ENCODE measurements at places on chromosomes 1 and 21.

DNA sequence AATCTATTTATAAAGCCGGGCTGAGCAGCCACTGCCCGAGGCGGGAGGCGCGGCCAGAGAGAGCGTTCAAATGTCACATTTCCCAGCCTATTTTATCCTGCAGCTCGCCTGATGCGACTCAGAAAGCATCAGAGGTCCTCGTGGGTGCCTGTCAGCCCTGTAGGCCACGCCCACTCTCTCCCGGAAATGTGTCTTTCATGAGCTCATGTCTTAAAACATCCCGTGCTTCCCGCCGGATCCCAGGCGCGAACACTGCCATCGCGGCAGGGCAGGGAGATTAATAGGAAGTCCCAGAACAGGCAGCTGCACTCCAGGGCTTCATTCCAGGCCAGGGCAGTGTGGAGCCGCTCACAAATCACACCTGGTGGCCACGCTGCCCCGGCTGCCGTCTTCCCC is 117.5 kb downstream of the PRDM16 start:
- no peak for DNase-seq

- DNase-seq = no peak
Measured at GRCh38 chr1:61921435-61921834, 179.2 kb downstream of the PATJ start.

- no peak for DNase-seq
Measured at GRCh38 chr21:15935530-15935929, 205.7 kb downstream of the USP25 start.

GRCh38 chr1:40956407-40956806 is 23.1 kb upstream of the CTPS1 start:
- DNase-seq = no peak

- DNase-seq = no peak
Measured at GRCh38 chr1:59967141-59967697, 40.6 kb upstream of the CYP2J2 start.

DNA sequence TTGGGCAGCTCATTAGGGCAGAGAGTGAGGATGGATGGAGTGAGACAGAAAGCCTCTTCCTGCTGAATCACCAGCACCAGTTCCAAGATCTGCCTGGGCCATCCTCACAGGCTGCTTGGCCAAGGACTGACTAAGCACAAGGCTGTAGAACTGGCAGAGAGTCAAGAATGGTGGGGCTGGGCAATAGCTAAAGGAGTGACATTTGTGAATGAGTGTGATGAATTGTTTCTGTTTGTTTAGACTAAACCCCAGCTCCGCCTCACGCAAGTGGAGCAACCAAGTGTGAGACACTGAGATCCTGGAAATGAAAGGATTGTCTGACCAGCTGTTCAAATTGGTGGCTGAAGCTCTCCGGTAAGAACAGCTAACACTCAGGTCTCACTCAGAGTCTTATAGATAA is 38.6 kb downstream of the BRINP2 start:
- no peak for DNase-seq

GRCh38 chr1:205350124-205350523 is 6.6 kb downstream of the KLHDC8A start:
- no peak for DNase-seq

DNA sequence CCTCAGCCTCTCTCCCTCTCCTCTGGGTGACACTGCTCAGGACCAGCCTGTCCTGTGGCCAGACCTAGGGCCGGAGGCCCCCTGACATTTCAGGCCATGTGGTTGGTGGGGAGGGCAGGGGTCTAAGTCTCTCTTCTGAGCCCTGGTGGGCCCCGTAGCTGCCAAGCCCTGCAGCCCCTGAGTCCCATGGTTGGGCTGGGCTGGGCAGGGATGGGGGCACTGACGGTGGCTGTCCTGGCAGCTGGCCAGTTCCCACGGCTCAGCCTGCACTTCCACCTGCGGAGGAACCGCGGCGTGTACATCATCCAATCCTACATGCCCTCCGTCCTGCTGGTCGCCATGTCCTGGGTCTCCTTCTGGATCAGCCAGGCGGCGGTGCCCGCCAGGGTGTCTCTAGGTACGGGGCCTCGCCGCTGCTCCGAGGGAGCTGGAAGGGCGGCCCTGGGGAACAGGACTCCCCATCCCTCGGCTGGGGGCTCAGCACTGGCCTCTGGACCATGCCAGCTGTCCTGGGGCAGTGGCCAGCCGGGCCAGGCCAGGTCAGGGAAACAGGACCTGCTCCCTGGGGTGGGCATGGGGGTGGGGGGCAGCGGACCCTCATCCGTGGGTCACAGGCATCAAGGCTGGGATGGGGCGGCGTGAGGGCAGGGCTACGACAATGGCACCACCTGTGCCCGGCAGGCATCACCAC is 9.9 kb downstream of the GABRD start:
- DNase-seq = no peak

GRCh38 chr1:51897699-51898031 is 19.1 kb upstream of the NRDC start:
- DNase-seq = no peak

GRCh38 chr1:116962987-116963639 is 38.4 kb upstream of the CD101 start:
- DNase-seq = peak; percentile 6

GRCh38 chr1:92989936-92990583 is 28.8 kb upstream of the DIPK1A start:
- no peak for DNase-seq

DNA sequence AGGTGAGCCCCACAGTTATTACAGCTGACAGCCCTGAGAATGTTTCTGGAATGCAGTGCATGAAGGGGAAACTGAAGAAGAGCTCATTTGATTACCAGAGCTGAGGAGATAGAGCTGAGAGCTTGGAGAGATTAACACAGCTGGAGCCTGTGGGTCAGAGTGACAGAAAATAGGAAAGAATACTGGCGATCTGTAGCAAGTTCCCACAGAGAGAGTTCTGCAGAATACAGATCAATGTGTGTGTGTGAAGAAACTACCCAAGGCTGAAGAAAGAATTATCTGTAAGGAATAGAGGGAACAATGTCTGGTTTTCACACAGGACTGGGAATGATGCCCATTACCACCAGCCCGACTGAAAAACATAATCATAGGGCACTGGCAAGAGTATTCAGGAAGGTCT is 103.6 kb upstream of the SNX7 start:
- DNase-seq = no peak

DNA sequence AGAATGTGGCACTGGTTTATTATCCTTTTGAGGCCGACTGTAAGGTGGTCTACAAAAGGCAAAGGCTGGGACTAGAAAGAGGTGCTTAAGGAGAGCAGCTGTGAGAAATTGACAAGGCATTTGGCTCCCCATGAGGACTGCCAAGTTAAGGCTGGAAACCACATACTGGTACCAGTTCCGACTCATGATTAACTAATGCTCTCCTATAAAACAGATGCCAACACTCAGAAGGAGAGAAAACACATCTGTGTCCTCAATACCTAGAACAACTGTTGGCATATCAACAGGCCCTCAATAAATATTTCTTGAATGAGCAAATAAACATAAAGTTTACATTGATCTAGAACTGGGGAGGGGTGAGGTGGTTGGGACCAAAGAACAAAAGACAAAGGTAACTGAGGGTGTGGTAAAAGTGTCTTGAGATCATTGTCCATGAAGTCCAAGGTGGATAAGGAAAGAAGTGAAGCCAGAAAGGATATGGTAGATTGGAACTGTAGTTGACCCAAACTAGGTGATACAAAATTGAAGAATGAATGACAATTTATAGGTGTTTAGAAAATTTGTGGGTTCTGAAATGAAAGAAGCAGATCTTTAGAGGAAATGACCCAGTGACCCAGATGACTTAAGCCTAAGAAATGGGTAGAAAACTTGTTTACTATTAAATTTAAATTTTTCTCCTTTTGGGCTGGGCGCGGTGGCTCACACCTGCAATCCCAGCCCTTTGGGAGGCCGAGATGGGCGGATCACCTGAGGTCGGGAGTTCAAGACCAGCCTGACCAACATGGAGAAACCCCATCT is 16.9 kb upstream of the MCL1 start:
- no peak for DNase-seq

GRCh38 chr1:201890806-201891450 is 2.2 kb downstream of the SHISA4 start:
- DNase-seq = no peak

- no peak for DNase-seq
Measured at GRCh38 chr1:85142753-85143152, 58.1 kb downstream of the SYDE2 start.

GRCh38 chr21:29261555-29262540 is 36.9 kb upstream of the BACH1 start:
- no peak for DNase-seq

GRCh38 chr1:108038653-108039236 is 73.8 kb upstream of the VAV3 start:
- no peak for DNase-seq

All from Kasumi-1 (cell line).